ENCODE measurements at places on chromosomes 16 and 17.

- DNase-seq, result no peak
Measured at GRCh38 chr17:44132275-44132821, 8.9 kb upstream of the HDAC5 start.

DNA sequence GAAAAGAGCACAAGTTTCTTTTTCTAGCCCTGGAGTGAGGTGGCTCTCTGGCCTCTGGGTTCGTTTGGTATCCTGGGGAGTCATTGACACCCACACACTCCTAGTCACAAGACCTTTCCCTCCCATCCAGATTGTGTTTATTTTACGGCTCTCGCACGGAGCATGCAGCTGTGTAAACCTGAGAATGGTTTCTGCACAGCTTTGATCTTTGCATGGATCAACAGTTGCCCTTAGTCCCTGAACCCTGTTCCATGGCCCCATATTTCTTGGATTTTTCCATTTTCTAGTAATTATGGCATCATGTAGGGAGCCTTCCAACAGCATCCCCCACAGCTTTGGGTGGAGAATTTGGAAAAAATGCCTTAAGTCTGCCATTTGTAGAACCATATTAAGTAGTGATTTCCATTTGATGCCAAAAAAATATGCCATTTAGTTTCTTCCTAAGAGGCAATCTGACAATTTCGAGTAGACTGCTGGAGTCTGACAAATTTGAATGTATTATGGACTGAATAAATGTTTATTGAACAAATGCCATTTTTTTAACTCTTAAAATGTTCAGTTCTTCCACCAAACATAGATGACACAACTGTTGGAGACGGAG, 197.7 kb downstream of the WWOX start:
- no peak for DNase-seq

DNA sequence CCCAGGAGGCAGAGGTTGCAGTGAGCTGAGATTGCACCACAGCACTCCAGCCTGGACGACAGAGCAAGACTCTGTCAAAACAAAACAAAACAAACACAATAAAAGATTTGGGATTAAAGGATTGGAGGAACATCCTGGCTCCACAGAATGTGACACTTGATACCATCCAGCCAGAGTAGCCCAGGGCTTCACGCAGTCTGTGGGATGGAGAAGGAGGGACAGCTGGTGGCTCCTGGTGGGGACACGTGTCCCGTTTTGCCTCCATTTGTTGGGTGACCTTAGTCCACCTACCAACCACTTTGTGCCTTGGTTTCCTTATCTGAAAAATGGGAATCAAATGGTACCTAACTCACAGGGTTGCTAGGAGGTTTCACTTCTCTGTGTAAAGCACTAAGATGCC, 12.4 kb upstream of the CYB561 start:
- no peak for DNase-seq

DNA sequence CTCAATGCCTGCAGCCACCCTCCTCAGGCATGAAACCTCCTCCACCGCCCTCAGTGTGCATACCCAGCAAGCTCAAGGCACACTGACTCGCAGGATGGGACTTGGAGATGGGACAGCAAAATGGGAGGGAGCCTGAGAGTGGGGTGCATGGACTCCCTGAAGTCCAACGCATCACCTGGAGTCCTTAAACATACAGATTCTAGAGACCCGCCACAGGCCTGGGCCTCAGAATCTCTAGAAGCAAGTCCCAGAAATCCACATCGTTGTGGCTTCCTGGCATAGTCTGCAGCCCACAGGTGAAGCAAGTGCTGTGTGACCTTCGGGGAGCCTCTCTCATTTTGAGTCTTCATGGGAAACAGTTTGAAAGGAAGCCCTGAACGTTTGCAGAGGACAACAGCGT, 3.6 kb upstream of the TBX21 start:
- DNase-seq, result no peak

- DNase-seq, result no peak
Measured at GRCh38 chr17:8490256-8491023, 54.8 kb downstream of the NDEL1 start.

DNA sequence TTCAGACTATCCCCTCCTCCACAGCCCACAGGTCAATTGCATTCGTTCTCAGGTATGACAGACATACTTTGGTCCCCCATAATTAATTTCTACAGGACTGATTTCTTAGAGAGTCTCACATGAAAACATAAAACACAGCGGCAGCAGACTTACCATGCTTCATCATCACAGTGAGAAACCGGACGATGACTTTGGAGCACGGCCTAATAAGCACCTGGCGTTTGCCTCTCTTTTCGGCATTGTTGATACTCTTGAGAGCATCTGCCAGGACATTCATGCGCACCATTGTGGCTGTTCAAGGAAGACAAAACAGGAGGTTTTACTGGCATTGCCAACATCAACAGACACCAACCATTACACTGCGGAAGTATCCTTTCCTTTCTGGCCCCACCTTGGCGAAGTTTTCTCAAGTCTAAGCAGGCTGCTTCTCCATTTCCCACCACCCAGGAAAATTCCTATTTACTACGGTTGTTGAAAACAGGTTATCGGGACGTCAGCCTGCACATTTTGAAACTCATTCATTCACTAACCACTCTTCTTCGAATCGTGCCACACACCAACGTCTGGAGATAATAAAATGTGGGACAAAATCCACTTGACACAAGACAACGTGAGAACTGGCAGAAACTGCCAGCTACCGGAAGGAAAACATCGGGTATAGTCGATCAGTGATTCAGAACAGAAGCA, 1.2 kb downstream of the RPS15A start:
- no peak for DNase-seq

DNA sequence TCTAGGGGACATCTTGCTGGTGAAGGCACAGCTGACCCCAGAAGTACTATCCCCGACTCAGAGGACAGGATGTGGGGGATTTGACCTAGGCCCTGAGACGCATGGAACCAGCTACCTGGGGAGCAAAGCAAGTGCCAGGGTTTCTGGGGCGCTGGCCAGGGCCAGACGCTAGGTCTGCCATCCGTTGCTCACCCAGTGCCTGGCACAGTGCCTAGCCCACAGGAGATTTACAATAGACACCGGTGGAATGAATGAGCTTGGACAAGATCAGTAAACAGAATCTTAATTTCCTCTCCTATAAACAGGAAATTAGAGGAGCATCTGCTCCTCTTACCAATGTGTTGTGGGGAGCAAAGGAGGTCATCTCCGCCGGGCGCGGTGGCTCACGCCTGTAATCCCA, 5.0 kb downstream of the RPRML start:
- no peak for DNase-seq

DNA sequence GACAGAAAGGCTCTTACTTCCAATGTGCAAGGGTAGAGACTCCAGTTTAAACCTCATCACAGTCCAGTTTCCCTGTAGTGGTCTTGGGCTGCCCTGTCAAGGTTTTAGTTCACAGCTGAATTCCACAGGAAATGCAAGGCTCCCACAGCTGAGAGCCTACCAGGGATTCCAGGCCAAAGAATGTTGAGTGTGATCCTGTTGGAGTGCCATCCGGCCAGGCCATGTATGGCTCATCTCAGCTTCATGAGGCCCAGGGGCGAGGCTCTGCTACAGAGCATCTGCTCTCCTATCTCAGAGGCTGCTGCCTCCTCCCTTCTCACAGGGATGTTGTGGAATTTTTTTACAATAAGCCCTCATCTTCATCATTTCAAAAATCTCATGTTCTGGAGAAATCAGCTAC, 239.8 kb upstream of the CCL2 start:
- DNase-seq, result no peak

GRCh38 chr17:34581446-34582184, 2.2 kb downstream of the TMEM132E start:
- no peak for DNase-seq

DNA sequence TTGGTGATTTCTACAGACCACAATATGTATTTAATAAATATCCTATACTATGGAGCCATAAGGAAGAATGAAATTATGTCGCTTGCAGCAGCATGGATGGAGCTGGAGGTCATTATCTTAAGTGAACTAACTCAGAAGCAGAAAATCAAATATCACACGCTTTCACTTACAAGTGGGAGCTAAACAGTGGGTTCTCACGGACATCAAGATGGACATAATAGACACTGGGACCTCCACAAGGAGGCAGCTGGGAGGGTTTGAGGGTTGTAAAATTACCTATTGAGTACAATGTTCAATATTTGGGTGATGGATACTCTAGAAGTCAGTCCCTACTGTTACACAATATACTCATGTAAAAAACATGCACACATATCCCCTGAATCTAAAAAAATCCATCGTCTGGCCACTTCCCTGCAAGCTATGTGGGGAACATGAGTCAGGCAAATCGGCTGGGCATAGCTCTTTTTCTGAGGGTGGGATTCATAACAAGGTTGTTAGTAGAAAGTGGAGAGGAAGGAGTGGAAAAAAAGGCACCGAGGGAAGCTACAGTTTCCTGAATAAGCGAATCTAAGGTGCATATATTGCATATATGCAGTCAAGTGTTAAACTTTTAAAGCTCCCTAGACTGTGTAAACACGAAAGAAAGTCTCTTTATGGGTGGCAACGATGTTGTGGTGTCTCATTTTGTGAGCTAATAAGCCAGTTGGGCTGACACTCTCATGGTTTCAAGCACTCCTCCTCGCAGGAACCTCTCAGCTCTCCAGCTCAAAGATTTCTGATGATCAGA, 135.2 kb upstream of the CPHXL start:
- no peak for DNase-seq

DNA sequence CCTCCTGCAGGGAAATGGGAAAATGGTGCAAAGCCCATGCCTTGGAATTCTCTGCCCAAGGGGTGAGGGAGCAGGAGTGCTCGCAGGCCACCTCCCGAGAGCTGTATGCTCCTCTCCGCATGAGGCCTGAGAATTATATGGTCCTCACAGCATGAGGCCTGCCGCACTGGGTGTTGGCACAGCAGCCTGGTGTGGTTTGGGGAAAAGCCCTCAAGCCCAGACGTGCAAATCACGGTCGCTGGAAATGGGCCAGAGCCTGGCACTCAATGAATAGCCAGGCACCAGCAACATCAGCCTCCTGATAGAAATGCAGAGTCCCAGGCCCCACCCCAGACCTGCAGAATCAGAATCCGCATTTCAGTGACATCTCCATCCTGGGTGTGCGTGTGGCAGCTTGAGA, 156.4 kb upstream of the FOXF1 start:
- DNase-seq, result no peak

- no peak for DNase-seq
Measured at GRCh38 chr17:46782250-46782953, 36.1 kb downstream of the WNT3 start.

- DNase-seq, result no peak
Measured at GRCh38 chr17:21228111-21228510, 14.2 kb upstream of the TMEM11 start.

GRCh38 chr16:22805326-22805725, 8.6 kb upstream of the HS3ST2 start:
- DNase-seq, result no peak

- DNase-seq, result no peak
Measured at GRCh38 chr16:49526860-49527365, 153.3 kb downstream of the C16orf78 start.

GRCh38 chr16:84618581-84619460, 943 bp upstream of the COTL1 start:
- no peak for DNase-seq

- DNase-seq, result no peak
Measured at GRCh38 chr16:77480681-77481315, 46.0 kb upstream of the ADAMTS18 start.

- DNase-seq, result no peak
Measured at GRCh38 chr16:58236831-58237230, 38.9 kb upstream of the CSNK2A2 start.

DNA sequence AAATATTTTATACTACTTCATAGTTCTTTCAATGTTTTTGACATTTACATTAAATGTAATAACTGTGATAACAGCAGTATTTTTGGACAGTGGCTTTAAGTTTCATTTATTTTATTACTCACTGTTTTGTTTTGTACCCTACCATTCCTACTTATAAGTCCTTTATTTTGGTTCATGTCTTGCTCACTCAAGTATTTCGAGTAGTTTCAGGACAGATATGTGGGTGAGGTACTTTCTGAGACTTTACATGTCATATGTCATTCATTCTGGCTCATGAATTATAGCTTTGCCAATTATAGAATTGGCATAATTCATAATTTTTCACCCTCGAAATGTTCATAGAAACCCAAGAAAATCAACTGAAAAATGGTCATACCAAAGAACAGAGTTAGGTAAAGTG, 44.4 kb downstream of the PIK3R5 start:
- no peak for DNase-seq

DNA sequence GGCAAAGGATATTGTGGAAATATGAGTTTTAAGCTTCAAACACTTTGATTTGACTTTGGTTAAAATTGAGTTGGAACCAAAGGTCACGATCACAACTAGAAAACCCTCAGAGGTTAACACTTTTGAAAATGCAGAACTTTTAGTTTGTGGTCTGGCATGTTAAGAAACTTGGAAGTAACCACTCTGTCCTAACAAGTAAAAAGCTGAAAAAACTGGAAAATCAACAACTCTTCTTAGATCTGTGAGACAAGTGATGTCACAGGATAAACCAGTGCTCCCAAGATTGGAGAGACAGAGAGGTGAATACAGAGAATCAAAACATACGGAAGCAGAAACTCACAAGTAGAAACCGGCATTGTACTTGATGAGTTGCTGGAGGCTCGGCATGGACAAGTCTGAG, 17.4 kb downstream of the MFSD6L start:
- DNase-seq, result no peak

DNA sequence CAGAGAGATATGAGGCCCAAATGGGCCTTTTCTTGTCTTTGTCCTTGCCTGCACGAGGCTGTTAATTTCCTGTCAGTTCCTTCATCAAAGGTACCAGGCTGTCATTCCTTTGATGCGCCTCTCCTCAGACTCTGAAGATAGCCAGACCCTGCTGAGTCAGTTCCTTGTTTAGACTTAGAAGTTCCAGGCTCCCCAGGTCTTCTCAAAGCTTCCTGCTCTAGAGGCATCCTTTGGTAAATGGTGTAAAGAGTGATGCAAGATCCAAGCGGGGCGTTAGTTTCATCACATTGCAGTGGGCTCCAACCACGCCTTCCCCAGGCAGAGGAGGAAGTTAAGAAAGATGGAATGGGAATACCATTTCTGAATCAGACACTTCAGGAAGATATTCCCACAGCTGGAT, 4.0 kb upstream of the CDH11 start:
- no peak for DNase-seq

- DNase-seq, result no peak
Measured at GRCh38 chr17:82121660-82122629, 23.9 kb upstream of the FASN start.

GRCh38 chr16:55993088-55993487, 117.9 kb upstream of the CES5A start:
- no peak for DNase-seq

- no peak for DNase-seq
Measured at GRCh38 chr17:50916708-50917417, 50.7 kb upstream of the TOB1 start.

- DNase-seq, result peak; percentile 37
Measured at GRCh38 chr16:28321700-28322411, 29.5 kb downstream of the SBK1 start.

GRCh38 chr17:42629411-42630009, 20.0 kb downstream of the TUBG1 start:
- no peak for DNase-seq

All from activated T-cell treated with anti-CD3 and anti-CD28 coated beads for 4 hours (primary cell).